ENCODE measurements at places on chromosomes 13 and 19. TPM values are rescaled to one million over a fixed set of nuclear protein-coding genes. Genes with fewer than 3 reads are reported as not detected.
A peak's percentile ranks its signal among the peaks of the same experiment; 100 is the strongest.

The GPX4 gene
- 176 TPM for total RNA-seq

The ELF1 gene
- total RNA-seq: 118 TPM

DNA sequence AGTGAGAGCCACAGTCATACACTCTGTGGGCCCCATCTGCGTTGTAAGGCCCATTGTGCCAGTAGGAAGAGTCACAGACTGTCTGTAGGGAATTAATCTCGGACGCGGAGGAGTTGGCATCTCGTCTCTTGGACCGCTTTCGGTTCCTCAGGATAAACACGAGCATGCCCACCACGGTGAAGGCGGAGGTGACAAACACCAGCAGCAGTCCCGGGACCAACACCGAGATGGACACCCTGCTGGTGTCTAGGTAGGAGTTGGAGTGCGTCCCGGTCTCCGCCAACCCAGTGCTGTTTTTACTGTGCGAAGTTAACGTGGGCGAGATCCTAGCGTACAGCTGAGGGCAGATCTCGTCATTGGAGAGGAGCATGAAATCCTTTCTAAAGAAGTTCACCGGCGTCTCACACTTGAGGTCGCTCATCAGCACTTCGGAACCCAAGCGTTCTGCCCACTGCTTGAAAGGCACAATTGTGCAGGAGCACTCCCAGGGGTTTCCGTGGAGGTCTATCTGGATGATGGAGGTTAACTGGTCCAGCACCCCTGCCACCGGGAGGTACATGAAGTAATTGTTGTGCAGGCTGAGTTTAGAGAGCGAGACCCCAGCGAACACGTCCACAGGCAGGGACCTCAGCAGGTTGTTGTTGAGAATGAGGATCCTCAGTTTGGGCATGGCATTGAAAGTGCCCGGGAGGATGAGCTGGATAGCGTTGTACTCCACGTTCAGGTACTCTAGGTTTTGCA lies 2.7 kb downstream of the SLITRK1 start:
- peak; percentile 48 for DNase-seq

The KLK6 gene
- 4.8 TPM for total RNA-seq

DNA sequence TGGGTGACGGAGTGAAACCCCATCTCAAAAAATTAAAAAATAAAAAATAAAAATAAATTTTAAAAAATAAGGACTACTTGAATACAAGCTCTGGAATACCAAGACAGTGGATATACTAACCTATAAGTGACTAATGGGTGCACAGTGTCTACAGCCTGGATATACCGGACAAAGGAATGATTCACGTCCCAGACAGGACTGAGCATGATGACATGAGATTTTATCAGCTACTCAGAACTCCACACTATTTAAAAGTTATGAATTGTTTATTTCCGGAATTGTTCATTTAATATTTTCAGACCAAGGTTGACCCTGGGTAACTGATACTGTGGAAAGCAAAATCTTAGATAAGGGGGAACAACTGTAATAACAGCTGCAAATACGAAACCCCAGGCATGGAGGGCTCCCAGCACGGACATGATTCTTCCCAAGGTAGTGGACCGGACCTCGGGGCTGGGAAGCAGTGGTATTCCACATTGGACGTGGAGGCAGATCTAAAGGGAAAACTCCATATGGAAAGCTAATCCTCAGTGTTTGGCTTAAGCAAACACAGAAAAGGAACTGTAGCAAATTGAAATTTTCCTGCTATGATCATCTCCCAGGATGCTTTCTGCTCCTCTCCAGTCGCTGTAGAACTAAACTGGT lies 102.6 kb upstream of the TSHZ3 start:
- no peak for DNase-seq

DNA sequence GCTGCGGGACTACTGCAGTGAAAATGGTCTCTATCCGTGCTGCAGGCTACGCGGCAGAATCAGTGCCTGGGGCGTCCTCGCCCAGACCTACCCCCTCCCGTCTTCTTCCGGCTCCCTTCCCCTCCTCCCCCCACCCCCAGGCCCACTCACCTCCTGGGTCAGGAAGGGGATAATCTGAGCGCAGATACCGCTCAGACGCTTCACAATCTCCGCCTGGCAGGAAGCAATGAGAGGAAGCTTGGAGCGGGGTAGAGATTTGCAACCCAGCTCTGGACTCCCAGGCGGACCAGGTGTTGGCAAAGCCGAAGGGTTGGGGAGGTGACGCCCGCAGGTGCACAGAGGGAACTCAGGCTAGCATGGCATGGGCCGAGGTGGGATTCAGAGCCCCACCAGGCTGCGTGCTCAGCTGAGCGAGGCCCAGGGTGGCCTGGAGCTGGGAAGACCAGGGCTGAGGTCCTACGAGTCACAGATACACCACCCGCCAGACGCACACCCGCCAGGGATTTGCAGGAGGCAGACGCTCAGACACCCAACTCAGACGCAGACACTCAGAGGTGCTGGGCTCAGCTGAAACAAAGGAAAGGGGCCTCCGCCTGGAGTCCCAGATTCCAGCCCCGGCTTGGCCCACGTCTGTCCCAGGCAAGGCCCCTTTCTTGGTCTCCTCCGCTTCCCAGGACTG lies 4.1 kb downstream of the TLE2 start:
- no peak for DNase-seq

DNA sequence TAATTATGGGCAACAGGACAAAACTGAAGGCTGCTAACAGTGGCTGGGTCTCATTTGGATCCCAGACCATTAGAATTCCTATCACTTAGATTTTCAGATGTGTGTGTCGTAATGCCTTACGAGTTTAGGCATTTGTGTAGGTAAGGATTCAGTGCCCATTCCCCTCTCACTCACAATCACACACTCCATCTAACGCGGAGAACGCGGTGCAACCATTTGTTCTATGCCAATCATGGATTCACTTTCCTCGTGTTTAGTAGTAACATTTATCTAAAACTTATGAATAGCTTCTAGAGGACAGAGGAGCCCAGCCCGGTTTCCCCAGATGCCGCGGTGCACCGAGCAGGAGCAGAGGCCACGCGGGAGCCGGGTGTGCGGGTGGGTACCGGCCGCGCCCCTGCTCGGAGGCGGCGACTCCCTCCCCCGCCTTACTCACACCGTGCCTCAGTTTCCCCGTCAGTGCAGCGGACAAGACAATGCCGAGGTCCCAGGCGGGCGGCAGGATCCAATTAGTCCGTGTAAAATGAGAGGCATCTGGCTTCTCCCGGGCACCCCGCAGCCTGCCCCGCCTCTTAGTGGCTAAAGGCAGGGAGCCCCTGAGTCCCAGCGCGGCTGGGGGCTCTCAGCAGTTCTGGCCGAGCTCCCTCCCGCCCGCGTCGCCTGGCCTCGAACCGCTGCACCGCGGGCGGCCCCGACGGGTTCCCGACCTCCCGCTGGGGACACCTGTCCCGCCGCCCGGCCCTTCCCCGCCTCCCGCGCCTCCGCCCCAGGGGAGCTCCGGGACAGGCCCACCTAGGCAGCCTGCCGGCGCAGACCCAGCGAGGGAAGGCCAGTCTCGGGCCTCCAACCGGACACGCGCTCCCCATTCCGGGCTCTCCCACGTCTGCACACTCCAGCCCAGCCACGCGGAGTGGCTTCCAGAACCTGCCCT lies 5.9 kb upstream of the C1QTNF9B start:
- no peak for DNase-seq

The PLA2G4C gene
- 17.0 TPM for total RNA-seq

DNA sequence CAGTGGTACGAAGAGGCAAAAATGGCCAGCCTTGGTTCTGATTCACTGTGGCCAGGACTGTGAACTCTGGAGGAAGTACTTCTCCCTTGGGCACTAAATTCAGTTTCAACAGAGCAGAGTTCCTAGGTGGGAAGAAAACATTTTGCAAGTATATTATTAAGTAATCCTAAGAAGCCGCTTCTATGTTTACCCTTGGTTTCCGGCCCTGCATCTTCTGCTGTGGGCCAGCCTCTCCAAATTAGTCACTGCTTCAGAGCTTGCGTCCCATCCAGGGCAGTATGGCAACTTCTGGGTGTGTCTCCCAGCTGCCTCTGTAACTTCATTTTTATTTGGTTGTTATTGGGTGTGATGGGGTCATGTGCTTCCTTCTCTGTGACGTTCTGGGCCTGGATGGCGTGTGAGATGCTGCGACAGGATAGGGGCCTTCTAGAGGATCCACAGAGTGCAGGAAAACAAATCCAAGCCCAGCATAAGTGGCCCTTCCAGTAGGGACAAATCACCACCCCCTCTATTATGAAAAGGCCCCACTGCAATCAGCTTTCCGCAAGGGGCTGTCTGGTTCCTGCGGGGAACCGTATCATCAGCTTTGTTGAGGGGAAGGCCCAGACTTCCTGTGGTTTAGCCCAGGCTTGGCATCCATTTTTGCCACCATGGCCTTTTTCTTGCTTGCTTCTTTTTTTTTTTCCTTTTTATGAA lies 55.1 kb upstream of the C1QTNF9 start:
- no peak for DNase-seq

DNA sequence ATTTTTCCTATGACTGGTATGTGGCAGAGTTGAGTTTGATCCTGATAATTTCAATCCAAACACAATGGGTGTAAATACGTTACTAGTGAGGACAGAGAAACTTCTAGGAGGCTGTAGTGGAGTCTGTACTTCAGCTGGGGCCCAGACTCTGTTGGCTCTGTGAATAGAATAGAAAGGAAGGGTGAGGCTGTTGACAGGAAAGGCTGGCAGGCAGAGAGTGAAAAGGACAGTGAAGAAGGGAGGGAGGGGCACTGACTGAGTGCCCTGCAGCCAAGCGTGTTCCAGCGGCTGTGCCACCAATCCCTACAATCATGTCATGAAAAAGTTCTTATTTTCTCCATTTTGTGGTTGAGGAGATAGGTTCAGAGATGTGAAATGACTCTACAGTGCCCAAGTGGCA lies 80.5 kb downstream of the MBNL2 start:
- no peak for DNase-seq

- no peak for DNase-seq
Observed at GRCh38 chr19:5563008-5563431, 4.7 kb downstream of the TINCR start.

The DIAPH3 gene
- total RNA-seq: 1.8 TPM

The CHMP2A gene
- total RNA-seq: 89.4 TPM

The ONECUT3 gene
- not detected for total RNA-seq

GRCh38 chr19:56091066-56091490 lies 30.0 kb downstream of the ZNF787 start:
- DNase-seq: no peak
